Stimulated activated CD8-positive, alpha-beta memory T cell treated with anti-CD3 and anti-CD28 coated beads, Interleukin-7, amount 100 ng/mL, for 1 hour (primary cell): ENCODE measurements at places on chromosomes 4 and X.

DNA sequence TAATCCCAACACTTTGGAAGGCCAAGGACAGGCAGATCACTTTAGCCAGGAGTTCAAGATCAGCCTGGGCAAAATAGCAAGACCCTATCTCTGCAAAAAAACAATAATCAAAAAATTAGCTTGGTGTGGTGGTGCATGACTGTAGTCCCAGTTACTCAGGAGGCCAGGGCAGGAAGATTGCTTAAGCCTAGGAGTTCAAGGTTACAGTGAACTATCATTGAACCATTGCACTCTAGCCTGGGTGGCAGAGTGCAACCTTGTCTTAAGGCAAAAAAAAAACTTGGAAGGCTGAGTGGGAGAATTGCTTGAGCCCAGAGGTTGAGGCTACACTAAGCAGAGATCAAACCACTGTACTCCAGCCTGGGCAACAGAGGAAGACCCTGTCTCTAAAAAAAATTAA, 5.2 kb upstream of the FRYL start:
- no peak for DNase-seq

DNA sequence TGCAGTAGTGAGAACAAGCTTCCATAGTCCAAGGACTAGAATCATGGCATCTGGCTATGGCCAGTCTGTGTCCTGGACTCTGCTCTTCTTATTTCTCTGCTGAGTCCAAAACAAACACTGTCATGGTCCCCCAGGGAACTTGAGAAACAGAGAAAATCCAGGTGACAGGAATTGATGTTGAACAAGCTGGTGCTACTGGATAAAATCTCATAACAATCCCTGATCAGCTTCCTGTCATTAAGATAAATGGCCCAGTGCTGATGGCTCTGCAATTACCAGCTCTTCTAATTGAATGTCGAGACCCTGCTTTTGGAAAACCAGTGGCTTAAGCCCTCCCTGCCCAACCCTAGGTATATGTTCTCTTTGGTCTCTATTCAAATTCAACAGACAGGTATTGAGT, 58.8 kb upstream of the ARHGAP36 start:
- DNase-seq: no peak

- no peak for DNase-seq
Observed at GRCh38 chr4:71275004-71275403, 63.8 kb upstream of the SLC4A4 start.

- DNase-seq: no peak
Observed at GRCh38 chr4:10879411-10880110, 195.0 kb upstream of the CLNK start.

- no peak for DNase-seq
Observed at GRCh38 chr4:3369781-3370674, 71.7 kb upstream of the HGFAC start.

DNA sequence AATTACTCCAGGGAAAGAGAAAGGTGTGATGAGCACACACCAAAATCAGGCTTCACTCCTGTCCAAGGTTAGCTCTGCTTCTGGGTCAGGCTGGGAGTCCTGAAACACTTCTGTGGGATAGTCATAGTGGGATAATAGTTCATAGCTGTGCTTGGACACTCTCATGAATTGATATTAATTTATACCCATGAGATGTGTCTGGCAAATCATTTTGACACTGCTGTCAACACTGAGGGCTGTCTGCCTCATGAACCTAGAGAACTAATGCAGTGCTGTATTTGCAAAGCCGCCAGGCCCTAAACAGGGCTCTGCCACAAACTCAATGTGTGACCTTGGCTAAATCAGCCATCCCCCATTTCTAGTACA, 24.5 kb upstream of the PGRMC1 start:
- DNase-seq: no peak

DNA sequence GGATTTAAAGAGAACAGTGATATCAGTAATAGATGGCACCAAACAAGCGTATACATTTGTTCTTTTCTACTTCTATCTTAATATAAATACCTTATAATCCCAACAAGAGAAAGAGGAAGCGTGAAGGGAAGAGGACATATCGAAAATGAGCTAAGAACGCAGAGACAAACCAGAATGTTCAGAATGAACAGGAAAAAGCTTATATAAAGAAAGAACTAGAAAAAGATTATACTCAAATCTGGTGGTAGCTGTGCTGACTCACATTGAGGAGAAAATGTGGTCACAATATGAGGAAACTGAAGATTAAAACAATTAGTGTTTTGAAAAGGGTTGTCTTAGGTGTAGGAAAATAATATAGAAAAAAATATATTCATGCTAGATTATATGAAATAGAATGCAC, 2.0 kb upstream of the GPR34 start:
- no peak for DNase-seq

- no peak for DNase-seq
Observed at GRCh38 chr4:21864686-21865085, 83.9 kb downstream of the KCNIP4 start.

GRCh38 chrX:54944816-54945215, 24.2 kb downstream of the TRO start:
- no peak for DNase-seq

GRCh38 chrX:150269605-150270254, 93.4 kb upstream of the MAMLD1 start:
- DNase-seq: no peak

DNA sequence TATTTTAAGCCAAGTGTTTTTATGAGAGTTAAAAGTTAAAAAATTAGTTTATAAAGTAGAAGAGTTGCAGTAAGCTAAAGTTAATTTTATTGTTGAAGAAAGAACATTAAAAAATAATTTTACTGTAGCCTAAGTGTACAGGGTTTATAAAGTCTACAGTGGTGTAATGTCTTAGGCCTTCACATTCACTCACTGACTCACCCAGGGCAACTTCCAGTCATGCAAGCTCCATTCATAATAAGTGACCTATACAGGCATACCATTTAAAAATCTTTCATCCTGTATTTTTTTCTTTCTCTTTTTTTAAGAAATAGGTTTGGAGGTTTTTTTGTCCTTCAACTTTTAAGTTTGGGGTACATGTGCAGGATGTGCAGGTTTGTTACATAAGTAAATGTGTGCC, 87.9 kb upstream of the NR3C2 start:
- no peak for DNase-seq

DNA sequence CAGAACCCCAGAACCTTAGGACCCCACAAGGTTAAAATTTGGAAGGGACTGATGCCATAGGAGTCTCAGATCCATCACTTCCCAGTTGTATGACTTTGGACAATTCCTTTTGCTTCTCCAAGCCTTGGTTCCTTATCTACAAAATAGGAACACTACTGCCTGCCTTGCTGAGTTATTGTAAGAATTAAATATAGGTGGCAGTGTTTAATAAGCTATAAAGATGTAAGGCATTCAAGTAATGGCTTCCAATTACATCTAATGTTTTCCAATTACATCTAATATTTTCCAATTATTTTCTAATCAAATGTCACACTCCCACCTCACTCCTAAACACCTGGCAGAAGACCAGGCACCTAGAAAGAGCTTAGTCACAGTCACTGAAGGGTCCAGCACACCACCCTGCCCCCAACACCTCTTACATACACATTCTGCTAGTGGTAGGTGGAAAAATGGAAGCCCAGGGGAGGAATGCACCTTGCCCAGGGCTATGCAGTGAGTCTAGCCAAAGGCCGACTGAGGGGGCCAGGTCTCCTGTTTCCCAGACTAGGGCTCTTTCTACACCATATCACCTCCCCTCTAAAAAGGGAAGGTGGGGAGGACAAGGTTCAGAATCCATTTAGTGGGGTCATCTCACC, 24.5 kb upstream of the KDM5C start:
- DNase-seq: no peak

- DNase-seq: no peak
Observed at GRCh38 chrX:82666355-82666754, 841.7 kb upstream of the POU3F4 start.

- no peak for DNase-seq
Observed at GRCh38 chrX:140794642-140795041, 85.1 kb downstream of the LINC00632 start.

DNA sequence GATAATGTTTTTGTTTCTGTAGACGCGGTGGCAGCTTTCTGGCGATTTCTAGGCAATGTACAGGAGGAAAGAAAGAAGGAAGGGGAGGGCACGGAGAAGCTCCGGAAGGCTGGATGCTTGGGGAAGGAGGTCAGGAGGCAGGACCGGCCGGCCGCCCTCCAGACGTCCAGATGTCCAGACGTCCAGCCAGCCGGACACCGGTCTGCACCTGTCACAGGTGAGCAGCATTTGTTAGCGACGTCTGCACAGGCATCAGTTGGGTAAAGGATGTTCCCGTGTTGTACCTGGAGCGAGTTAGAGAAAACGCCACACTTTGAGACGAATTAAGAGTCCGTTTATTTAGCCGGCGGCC, 90.0 kb upstream of the PPP2R3B start:
- DNase-seq: no peak

- no peak for DNase-seq
Observed at GRCh38 chr4:168183717-168184571, 91.6 kb downstream of the ANXA10 start.
